Placental epithelial cell (primary cell): ENCODE measurements at places on chromosomes 16 and 17. TPM values are rescaled to one million over a fixed set of nuclear protein-coding genes. Genes with fewer than 3 reads are reported as not detected.

KRT13 gene
- total RNA-seq = under 0.01 and 2.5 TPM in 2 replicates

SLFN14 gene
- not detected in 2 replicates for total RNA-seq

YPEL2 gene
- 13.6 and 14.5 TPM in 2 replicates for total RNA-seq

C1QTNF8 gene
- not detected in 2 replicates for total RNA-seq
